ENCODE measurements at places on chromosomes 2 and 18. TPM values are rescaled to one million over a fixed set of nuclear protein-coding genes. Genes with fewer than 3 reads are reported as not detected.
A peak's percentile ranks its signal among the peaks of the same experiment; 100 is the strongest.

DNA sequence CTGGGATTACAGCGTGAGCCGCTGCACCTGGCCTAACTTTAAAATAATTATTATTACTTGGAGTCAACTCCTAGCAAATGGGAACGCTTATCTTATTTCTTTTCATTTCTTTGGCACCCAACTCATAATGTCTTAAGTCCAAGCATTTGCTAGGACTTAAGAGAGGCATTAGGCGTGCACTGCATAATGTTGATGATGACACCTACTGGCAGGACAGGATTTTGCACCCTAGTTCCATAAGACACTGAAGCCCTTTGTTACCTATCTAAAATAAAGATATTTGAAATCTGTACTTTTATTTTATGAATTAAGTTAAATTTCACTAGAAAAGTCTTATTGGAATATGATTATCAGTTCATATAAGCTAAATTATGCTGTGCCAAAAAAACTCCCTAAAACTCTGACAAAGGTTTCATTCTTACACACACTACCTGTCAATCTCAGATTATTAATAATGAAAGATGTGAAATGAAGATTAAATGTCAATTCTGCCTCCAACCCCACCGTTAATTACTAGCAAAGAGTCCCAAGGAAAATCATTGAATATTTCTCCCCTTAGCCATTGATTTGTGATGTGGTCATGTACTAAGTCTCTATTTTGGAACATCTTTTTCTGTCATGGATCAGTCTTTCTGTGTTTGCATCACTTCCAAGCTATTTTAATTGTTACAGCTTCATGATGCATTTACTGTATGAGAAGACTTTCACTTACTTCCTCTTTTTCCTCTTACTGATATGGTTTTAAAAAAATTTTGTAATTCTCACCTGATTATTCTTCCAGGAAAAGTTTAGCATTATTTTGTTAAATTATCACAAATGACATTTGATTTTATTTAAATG is 12.7 kb upstream of the CDH2 start:
- no peak for DNase-seq

- no peak for DNase-seq
These were observed 177.8 kb downstream of the BCL2 start for GRCh38 chr18:63141778-63142176.

- no peak for DNase-seq
These were observed 128.4 kb downstream of the IKZF2 start for GRCh38 chr2:213022987-213023386.

DNA sequence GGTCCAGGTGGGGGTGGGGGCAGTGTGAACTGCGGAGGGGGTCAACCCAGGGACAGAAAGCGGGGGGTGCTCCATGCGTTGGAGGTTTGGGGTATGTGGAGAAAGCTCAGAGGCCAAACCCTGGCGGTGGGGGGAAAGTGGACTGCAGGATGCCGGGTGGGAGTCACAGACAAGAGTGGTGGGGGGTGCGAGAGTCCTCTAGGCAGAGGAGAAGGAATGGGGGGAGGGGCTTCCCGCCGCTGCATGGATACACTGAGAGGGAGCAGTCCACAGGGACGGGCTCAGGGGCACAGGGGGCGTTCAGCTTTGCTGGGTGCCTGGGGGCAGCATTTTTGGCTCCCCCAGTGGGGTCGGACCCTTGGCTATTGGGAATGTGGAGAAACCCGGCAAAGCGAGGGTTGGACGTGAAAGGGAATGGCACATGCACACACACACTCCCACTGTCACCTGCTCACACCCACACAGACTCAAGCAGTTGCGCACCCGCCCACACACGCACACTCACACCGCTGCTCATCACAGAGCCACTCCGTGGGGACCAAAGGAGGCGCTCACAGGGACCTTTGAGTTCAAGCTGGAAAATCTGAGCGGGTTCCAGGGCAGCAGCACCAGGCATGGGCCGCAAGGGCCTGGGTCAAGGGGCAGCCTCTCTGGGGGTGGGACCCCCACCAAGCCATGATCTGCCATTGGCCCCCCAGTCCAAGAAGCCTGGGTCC is 7.7 kb downstream of the GBX2 start:
- no peak for DNase-seq

DNA sequence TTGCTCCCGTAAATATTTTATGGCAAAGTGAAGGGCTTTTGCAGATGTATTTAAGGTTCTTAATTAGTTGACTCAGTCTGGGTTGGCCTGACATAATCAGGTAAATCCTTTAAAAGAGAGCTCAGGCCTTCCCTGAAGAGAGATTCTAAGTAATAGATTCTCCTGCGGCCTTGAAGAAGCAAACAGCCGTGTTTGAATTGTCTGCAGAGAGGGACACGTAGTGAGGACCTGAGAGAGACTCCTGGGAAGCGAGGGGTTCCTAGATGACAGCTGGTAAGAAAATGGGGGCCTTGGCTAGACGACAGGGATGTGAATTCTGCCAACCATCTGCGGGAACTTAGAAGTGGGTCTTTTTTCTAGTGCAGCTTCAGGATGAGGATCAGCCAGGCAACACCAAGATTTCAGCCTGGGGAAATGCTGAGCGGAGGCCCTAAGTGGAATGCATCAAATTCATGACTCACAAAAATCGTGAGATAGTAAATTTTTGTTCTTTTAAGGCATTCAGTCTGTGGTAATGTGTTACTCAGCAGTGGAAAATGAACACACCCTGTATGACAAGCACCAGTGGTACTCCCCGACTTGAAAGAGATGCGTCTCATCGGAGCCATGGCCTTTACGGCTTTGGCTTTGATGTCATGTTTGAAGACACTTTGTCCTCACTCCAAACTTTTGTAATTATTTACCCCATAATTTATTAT is 62.1 kb upstream of the SMIM21 start:
- DNase-seq = no peak

DNA sequence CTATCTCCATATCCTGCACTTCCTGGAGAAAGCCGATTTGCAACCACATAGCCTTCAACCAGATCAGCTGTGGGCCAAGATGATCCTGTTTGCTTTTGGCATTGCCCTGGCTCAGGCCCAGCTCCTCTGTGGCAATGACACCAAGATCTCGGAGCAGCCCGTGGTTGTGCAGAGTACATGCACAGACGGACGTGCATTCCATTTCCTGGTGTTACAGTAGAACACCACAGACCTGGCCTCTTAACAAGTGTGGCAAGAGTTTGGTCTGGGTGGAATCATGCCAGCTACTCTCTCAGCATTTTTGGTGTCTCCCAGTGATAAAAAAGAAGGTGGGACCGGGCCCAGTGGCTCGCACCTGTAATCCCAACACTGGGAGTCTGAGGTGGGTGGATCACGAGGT is 20.0 kb downstream of the MALT1 start:
- no peak for DNase-seq

- DNase-seq = peak; percentile 66
These were observed 17.0 kb upstream of the ARHGEF4 start for GRCh38 chr2:130819608-130820278.

Gene DPYSL5
- not detected for polyA plus RNA-seq

GRCh38 chr2:98356729-98357128 is 10.5 kb downstream of the CNGA3 start:
- DNase-seq = no peak

Gene DSG4
- polyA plus RNA-seq = not detected

GRCh38 chr2:16625759-16626158 is 39.9 kb downstream of the CYRIA start:
- no peak for DNase-seq

DNA sequence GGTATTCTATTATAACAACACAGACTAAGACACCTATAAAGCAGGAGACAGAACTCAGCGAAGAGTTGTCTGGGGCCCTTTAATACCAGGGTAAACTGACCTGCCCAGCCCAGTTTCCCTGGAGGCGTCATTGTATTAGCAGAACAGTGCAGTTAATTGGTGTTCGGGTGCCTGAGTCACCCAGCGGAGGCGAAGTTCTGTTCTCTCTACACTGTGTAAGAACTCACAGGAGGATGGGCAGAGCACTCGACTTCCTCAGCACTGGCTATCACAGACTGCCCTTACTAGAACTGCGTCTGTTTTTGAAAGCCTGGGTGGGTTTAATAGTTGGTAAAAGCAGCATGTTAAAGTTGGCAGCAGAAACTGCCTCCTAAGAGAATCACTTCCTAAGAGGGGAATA is 106.5 kb upstream of the ATP8B1 start:
- no peak for DNase-seq

DNA sequence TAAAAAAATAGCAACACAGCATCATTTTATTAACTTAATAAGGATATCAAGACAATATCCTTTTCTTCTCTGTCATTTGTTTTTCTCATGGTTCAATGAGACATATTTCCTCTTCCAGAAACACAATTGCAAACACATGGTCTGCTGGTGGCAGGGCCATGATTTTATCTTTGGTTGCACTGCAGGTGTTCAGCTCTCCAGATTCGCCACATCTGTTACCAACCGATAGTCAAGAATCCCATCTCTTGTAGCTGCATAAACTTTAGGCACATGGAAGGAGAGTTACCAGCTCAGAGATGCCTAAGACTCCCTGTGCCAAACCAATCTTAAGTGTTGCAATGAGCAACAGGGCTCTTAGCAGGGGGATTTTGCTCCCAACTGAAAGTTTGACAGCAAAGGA is 1303.2 kb upstream of the CELF4 start:
- no peak for DNase-seq

- DNase-seq = no peak
These were observed 455 bp downstream of the C18orf32 start for GRCh38 chr18:49486606-49486952.

DNA sequence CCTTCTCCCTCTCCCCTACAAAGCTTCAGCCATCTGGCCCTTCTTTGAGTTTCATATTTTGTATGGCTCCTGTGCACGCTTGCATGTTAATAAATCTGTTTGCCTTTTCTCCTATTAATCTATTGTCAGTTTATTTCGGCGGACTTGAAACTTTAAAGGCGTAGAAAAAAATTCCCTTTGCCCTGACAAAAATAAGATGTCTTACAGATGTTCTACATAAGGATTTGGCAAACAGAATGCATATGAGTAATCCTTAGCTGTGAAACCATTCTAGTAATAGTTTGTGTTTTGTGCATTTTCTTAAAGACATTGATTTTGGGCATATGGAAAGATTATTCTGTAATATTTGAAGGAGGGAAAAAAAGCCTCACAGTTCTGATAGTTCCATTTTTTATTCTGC is 15.0 kb upstream of the BMPR2 start:
- no peak for DNase-seq

GRCh38 chr2:227534714-227535113 is 62.8 kb downstream of the AGFG1 start:
- no peak for DNase-seq

DNA sequence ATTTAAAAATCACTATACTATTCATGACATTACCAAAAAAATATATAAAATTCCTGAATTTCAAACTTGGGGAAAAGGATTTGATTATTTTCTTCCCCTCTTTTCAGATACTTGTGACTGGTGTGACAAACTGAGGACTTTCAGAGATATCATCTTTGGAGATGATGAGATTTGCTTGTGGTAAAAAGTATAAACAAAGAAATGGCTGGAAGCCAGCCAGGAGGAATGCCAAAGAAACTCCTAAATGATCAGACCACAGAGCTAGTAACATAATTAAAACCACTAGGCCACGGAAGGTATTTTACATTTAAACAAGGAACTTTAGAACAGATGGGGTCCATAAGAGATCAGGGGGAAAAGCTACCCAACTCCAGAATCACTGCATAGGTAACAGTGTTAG is 58.7 kb downstream of the PIGN start:
- DNase-seq = no peak

GRCh38 chr2:85755122-85756027 is 1.6 kb downstream of the ATOH8 start:
- DNase-seq = peak; percentile 51

Gene CD226
- polyA plus RNA-seq = 0.28 TPM

Measured in kidney (tissue), 22 donors.